ENCODE measurements at places on chromosomes 16 and 17. TPM values are rescaled to one million over a fixed set of nuclear protein-coding genes. Genes with fewer than 3 reads are reported as not detected.

The MT1F gene
- 7.4 TPM for total RNA-seq

DNA sequence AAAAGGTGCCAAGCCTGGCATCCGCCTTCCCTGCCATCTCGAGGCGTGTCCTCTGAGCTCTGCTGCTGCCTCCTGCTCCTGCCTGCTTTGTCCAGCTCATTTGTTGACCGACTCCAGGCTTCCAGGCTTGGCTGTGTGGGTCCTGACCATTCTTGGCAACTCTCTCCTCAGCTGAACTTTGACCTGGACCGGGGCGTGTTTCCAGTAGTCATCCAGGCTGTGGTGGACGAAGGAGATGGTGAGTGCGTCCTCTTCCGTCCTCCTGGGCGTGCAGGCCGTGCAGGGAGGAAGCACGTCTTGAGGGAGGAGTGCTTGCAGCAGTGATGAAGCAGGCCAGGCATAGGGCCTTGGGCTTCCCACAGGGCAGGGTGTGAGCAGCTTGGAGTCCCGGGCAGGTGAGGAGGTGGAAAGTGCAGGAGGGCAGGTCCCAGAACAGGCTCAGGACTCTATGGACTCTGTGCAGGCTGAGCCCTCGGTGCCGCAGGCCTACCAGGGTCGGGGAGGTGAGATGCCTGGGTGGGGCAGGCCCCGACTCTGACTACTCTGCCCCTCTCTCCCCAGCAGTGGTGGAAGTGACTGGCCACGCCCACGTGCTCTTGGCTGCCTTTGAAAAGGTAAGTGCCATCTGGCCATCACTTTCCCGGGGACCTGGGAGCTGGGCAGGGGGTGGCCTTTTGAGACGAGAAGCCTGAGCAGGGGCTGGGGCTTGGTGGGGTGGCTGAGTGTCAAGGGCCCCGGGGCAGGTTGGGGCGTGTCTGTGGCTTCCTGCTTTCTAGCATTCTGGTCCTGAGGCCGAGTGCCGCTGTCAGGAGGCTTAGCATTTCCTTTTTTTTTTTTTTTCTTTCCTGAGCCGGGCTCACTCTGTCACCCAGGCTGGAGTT lies 28.6 kb upstream of the NUDT16L1 start:
- no peak for DNase-seq

GRCh38 chr17:37490638-37491614 lies 1.2 kb downstream of the DUSP14 start:
- peak; percentile 69 for DNase-seq

DNA sequence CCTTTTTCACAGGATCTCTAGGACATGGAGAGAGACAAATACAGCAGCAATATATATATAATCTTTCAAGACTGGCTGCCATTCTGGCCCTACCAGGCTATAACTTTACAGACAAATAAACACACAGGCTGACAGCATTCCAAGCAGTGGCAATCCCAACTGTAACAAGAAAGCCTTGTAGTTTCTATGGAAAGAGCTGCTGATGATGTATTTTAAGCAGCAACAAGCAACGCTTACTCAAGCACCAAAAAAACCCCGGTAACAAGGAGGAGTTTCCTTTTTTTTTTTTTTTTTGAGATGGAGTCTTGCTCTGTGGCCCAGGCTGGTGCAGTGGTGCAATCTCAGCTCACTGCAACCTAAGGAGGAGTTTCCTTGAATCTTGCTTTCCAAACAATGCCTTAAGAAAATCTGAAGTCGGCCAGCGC lies 23.2 kb downstream of the LSM12 start:
- no peak for DNase-seq

- no peak for DNase-seq
These were observed 31.4 kb upstream of the MED9 start for GRCh38 chr17:17445296-17445924.

GRCh38 chr16:1420111-1420539 lies 422 bp downstream of the UQCC4 start:
- DNase-seq, result no peak

The PDILT gene
- not detected for total RNA-seq

- no peak for DNase-seq
These were observed 65.1 kb downstream of the RTN4RL1 start for GRCh38 chr17:1959871-1960544.

GRCh38 chr17:64496348-64496785 lies 487 bp downstream of the POLG2 start:
- DNase-seq, result peak; percentile 21

Data from GM23338 (cell line).